Ascending aorta (tissue), 2 donors: ENCODE measurements at places on chromosomes 2 and 18.

GRCh38 chr18:63895190-63895589, 7.7 kb downstream of the SERPINB2 start:
- no peak for DNase-seq

- DNase-seq = no peak
Measured at GRCh38 chr2:108970369-108970768, 18.7 kb downstream of the EDAR start.

GRCh38 chr2:38622210-38622609, 19.5 kb upstream of the HNRNPLL start:
- no peak for DNase-seq

- DNase-seq = no peak
Measured at GRCh38 chr2:29329899-29330298, 214.7 kb downstream of the CLIP4 start.

DNA sequence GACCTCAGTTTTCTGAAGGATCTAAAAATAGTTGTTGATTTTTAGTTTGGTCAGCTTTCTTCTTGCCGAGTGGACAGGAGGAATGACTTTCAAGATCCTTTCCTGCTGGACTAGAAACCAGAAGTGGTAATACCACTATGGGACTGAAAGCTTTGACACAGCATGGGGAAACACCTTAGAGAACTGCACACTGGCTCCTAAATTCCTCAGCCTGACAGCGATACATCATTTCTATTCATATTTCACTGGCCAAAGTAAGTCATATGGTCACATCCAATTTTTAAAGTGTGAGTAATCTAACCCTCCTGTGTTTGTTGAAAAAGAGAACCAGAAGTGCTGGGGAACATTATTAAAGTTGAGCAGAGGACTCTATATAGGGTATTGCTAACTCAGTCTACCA, 244.7 kb upstream of the MMADHC start:
- no peak for DNase-seq

DNA sequence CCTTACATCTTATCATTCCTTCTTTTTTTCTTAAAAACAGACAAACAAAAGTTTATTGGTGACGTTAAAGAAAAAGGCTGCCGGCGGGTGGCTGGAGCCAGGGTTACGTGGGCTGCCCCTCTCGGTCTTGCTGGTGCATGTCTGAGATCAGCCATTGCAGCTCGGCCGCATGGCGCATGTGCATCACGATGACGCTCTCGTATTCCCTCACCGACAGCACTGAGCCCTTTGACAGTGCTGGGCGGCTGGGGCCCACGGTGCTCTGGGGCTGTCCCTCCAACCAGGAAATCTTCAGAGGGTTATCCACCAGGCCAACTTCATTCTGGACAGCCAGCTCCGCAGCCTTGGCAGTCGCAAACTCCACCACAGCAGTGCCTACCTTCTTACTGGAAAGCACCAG, 1081.8 kb upstream of the TMEFF2 start:
- no peak for DNase-seq

- DNase-seq = no peak
Measured at GRCh38 chr2:138500592-138501424, 762 bp upstream of the SPOPL start.

- no peak for DNase-seq
Measured at GRCh38 chr2:178473931-178474330, 4.5 kb downstream of the FKBP7 start.

DNA sequence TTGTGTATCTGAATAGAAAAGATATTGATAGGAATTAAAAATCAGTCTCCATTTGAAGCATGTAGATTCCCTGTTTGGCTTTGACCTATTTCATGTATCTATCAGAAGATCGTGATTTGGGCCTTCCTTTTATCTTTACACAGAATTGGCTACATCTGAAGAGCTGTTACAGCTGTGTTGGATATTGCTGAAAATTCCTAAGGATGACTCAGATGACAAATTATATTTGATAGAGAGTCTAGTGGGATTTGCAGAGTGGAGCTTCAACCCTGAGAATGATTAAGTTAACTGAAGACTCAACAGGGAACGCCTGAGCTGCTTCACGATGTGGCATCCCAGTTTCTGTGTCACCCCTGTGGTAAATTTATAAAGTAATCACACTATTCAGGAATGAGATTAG, 4.9 kb upstream of the COL3A1 start:
- DNase-seq = no peak

DNA sequence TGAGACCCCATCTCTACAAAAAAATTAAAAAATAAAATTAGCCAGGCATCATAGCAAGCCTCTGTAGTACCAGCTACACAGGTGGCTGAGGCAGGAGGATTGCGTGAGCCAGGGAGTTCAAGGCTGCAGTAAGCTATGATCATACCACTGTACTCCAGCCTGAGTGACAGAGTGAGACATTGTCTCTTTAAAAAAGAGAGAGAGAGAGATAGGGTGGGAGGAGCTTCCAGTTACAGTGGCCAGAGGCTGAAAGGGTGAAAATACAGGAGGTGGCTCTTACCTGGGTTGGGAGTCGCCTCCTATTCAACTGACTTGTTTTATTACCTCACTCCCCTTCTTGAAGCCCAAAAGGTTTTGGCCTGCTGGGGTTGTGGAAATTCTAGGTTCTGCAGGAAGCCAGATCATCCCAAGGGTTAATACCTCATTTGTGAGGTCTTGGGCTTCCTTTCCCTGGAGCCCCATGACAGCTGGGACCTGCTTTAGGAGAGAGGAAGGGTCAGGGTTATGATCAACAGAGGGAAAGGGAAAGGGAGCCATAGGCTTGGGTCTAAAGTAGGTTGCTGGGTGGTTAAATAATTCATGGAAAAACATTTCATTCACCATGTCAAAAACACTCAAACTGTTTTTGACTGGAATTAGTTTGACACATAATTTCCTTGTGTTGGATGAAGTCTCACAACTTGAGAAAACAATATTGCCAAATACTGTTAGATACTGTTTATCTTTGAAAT, 17.4 kb downstream of the DYNC2LI1 start:
- DNase-seq = no peak

- DNase-seq = no peak
Measured at GRCh38 chr2:110764931-110765330, 32.6 kb downstream of the ACOXL start.

- DNase-seq = no peak
Measured at GRCh38 chr2:162123806-162124758, 28.0 kb downstream of the GCG start.

- no peak for DNase-seq
Measured at GRCh38 chr2:233399306-233400225, 45.3 kb downstream of the DGKD start.

DNA sequence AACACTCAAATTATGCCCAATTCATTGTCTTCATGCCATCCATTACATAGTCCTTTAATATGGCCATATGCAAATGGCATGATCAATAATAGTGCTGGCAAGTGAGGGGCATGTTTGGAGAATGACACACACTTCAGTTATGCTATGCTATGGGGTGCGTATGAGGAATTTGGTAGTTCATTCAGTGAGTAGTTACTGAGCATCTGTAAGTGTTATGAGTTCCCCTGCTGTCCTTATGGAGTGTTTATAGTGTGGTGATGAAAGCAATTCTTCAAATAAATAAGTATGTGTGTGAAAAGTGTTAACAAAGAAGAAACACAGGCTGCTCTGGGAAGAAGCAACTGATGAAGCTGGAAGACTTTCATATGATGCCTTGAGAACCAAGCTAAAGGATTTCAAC, 383.7 kb upstream of the SLC14A2 start:
- no peak for DNase-seq

GRCh38 chr2:162720559-162721271, 117.9 kb downstream of the KCNH7 start:
- no peak for DNase-seq

DNA sequence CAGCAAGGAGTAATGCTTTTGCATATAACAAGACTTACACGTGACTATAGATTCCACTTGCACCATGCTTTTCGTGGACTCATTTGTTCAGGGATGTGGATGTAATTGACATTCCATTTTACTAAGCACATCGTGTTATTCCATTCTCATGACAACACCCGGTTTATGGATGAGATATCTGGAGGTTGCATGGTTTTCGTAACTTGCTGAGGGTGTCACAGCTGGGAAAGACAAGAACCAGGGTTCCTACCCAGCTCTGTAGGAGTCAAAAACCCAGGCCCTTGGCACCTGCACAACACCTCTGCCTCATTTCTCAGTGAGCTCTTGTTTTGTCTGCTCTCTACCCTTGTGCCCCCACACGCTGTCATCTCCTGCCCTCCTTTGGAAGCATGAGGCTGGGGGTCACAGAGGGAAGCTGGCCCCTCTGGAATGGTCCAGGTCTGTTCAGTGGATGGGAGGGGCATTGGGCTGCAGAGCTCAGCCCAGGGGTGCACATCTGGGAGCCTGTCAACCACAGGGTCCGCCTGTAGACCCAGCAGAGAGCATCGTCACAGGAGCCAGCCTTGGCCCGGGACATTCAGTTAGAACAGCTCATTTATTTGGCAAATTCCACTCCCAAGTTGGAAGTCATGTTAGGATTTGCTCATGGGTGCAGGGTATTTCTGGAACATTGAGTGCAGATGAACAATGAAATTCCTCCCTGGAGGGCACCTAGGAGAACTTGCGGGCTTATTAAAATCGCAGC, 120.1 kb upstream of the TWIST2 start:
- peak; percentile 40 for DNase-seq

- no peak for DNase-seq
Measured at GRCh38 chr2:217418544-217418943, 558.7 kb upstream of the TNP1 start.

DNA sequence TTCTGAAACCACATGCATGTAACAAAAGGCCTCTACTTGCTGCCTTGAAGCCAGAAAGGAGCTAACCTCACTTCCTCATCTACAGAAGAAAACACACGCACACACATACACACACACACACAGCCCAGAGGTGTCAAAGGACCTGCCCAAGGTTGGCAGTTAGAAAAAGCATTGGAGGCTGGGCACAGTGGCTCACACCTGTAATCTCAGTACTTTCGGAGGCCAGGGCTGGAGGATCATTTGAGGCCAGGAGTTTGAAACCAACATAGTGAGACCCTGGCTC, 125.9 kb upstream of the RNF152 start:
- DNase-seq = no peak

GRCh38 chr2:106130251-106130998, 63.7 kb downstream of the UXS1 start:
- DNase-seq = no peak
